Activated naive CD4-positive, alpha-beta T cell treated with anti-CD3 and anti-CD28 coated beads, Interleukin-2, amount 50 U/mL, for 72 hours (primary cell): ENCODE measurements at places on chromosomes 2 and 18. TPM values are rescaled to one million over a fixed set of nuclear protein-coding genes. Genes with fewer than 3 reads are reported as not detected.

DNA sequence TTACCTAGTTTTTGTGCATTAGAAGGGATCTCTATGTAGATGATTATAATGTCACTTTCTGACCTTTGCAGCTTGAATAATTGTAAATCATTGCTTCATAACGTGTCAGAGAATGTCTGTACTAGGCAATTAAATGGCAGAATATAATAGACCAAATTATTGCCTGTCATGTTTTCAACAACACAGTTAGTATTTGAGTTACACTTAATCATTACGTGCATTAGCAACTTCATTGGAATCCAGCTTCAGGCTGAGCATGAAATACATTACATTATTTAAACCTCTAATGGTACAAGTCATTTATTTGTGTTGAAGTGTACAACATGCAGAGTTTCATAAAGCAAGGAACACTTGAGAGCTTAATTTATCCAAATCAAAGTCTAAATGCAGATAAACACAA is 48.0 kb downstream of the ZNF407 start:
- DNase-seq, result no peak

DNA sequence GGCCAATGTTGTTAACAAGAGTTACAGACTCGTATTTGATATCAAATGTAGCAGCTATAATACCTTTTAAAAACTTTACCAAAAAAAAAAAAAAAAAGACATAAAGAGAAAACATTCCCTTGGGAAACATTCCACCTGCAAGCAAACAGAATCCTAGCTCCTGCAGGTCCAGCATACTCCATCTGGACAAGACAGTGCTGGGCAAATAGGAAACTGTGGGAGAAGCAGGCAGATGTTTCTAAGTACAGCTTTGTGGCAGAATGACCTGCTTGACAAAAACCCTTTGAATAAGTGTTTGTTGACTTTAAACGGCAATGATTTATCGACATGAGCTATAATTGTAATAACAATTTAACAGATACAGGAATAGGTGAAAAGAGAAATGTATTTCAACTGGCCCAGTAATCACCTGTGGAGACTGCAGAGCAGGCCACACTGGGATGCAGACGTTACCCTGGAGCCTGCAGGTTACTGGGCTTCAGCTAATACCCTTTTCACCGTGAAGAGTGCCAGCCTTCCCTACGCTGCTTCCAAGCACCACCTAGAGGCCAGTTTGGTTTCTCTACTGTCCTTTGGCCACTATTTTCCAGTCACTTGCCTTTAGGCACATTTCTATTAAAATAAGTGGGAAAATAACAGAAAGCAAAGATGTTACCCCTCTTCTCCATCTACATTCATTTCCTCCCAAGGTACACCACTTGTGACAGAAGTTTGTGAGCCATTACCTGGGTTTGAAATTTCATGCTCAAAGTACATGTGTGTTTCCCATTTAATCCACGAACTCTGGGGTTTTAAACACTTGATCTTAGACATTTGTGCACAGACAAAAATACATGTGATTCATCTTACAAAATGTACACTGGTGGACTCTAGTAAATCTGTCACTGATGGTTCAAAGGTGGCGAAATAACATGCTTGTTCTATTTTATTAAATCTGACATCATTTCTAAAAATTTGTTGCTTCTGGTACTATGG is 96.9 kb upstream of the ZNF397 start:
- DNase-seq, result no peak

The AMER3 gene
- total RNA-seq, result not detected

DNA sequence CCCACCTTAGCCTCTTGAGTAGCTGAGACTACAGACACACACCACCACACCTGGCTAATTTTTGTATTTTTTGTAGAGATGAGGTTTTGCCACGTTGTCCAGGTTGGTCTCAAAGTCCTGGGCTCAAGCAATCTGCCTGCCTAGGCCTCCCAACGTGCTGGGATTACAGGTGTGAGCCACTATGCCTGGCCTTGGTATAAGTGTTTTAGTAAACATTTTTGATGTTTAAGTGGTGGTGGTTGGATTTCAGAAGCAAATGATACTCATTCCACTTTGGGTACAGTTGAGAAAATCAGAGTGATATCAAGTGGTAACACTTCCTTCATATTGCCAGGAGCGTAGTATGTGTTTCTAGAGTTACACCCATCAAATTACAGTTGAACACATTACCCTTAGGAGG is 25.4 kb downstream of the ACADL start:
- DNase-seq, result no peak

DNA sequence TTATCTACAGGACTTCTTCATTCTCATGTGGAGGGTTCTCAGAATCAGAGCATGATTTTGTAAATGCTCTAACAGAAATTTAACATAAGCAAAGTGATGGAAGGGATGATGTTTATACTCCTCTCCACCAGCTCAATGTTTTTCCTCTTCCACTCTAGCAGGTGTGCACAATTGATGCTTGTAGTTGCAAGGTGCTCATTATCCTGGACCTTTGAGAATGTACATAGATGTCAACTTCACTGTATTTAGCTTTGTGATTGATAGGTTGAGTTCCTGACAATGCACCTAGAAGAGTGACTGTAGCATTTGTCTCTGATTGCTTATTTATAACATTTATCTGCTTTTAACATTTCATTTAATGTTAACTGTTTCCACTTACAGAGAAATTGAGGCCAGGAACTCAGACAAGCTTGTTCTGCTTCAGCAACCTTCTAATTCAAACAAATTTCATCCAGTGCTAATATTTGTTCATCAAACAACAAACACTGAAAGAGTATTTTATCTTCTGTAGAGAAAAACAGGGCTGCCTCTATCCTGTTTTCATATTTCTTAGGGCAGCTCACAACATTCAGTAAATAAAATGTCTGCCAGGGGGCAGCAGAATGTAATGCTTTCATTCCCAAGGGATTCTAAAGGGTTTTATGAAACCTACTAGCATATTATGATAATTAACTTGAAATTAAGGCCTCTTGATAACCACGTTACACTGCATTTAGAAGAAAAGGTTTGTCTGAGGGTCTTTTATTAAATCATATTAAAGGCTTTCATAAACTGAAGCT is 127.9 kb upstream of the NOL4 start:
- no peak for DNase-seq

DNA sequence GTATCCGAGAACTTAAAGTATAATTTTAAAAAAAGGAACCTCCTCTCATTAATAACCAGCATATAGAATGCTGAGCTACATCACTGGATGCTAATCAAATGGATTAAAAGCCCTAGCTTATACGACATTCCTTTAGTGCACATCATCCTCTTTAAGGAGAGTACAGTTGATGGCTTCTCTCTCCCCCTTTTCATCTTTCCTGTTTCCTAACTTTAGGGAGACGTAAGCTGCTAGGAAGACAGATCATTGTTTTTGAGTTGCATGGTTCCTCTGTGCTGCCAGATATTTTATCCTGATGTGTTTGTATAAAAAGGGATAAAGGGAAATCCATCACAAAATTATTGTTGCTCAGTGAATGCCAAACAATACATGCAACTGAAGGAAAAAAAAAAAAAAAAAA is 94.2 kb downstream of the SLC8A1 start:
- no peak for DNase-seq

The CIB4 gene
- total RNA-seq, result not detected

The BCL2 gene
- total RNA-seq, result 83.5 TPM

The RTP5 gene
- not detected for total RNA-seq
